ENCODE measurements at places on chromosomes 7 and 10.

DNA sequence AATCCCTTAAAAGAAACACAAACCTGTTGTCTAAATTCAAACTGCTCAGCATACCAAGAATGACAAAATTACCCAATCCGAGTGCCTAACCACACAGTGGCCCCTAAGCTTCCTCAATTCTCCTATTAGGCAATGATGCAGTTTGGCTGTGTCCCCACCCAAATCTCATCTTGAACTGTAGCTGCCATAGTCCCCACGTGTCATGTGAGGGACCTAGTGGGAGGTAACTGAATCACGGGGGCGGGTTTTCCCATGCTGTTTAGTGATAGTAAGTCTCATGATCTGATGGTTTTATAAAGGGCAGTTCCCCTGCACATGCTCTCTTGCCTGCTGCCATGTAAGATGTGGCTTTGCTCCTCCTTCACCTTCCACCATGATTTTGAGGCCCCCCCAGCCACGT, 21.9 kb downstream of the PSAP start:
- no peak for DNase-seq

DNA sequence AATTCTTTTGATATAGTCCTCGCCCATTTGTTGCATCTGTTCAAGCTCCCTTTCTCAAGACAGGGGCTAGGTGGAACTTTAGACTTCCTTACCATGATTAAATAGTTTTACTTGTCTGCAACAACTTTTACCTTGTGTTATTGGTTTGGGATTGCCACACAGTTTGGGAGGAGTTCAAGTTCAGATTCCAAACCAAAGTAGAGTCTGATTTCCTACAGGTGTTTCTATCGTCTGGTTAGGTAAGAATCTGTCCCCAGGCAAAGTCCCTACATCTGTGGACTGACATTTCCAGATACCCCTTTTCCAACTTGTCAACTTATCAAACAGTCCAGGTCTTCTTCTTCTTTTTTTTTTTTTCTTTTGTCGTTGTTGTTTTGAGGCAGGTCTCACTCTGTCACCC, 93.1 kb downstream of the LRGUK start:
- DNase-seq, result no peak

- DNase-seq, result no peak
Observed at GRCh38 chr7:76327610-76328009, 25.1 kb downstream of the HSPB1 start.

GRCh38 chr10:57849691-57850357, 417.9 kb downstream of the IPMK start:
- no peak for DNase-seq

DNA sequence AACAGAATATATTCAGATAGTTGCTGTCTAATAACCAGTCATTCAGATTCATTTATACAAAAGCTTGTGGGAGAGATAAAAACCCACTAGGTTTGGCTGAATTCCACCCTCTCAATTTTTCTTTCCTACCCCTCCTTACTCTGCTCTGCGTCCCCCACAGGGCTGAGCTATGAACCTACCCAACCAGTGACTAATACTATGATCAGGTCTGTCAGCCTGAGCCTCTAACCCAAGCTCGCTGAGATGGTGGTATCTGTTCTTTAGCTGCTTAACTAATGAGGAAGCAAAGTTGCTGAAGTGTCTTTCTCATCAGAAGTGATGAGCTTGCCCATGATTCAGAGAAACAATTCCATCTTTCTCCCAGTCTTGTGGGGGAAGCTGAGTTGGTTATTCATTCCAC, 248.7 kb upstream of the GPR26 start:
- DNase-seq, result no peak

GRCh38 chr10:17954861-17955260, 3.1 kb downstream of the SLC39A12 start:
- DNase-seq, result no peak

GRCh38 chr10:129140921-129141885, 325.8 kb upstream of the MGMT start:
- no peak for DNase-seq

DNA sequence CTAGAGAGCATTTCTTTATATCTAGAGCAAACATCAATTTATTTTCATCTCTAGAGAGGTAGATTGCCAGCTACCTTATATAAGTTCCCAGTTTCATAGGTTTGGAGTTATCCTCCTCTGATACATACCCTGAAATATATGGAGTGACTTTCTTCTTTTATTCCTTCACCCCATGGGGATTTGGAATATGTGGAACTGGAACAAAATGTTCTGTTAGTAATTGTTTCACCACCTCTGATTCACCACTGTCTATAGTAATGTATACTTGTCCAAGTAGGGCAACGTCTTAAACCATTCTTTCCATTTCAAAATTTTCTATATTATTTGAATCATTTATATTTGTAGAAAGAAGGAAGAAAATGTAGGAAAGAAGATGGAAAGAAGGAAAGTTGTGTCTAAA, 511.2 kb upstream of the KCND2 start:
- DNase-seq, result no peak

GRCh38 chr7:117597755-117598154, 117.9 kb downstream of the CFTR start:
- no peak for DNase-seq

GRCh38 chr7:44220046-44220357, 19.2 kb downstream of the YKT6 start:
- DNase-seq, result no peak

DNA sequence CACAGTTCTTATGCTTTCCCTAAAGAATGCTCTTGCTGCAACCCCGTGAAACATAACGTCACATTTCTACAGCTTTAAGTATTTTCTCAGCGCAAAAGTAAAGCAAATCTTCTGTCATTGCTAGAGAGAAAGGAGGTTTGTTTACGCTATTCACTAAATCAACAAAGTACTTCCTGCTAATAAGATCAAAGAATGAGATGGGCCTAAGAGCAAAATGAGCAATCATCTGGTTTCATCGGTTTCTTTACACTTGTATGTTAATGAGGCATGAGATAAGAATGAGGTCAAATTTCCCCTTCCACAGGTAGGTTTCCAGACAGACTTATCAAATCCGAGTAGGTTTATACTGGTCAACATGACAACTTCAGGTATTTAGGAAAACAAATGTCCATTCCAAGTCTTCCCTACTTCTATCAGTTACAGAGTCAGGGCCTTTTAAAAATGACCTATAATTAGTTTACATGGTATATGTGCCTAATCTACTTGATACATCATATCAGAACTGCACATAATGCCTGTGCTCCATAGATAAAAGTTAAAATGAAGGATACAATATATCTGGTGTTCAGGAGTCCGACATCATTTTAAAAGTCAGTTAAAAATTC, 8.4 kb downstream of the USP6NL start:
- no peak for DNase-seq

GRCh38 chr10:22158426-22158825, 59.4 kb downstream of the EBLN1 start:
- no peak for DNase-seq

DNA sequence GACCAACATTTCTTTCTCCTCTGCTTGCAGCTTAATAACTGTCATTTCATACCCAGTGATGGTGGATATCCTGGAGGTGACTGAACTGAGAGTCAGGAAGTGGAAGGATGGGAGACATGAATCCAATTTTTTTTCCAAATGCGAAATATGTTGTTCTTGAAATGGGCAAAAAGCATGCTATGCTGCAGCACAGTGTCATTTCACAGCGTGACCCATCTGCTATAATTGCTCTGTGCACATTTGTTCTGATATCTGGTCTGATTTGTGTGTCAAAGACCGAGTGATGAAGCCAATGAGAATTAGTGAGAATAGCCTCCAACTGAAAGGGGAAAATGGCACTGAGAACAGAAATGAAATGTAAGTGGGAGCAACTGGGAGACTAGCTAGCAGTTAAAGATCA, 329.6 kb upstream of the PHYHIPL start:
- DNase-seq, result no peak

GRCh38 chr10:27742195-27743011, 3.2 kb downstream of the MKX start:
- peak; percentile 50 for DNase-seq

- no peak for DNase-seq
Observed at GRCh38 chr7:90617442-90617841, 21.3 kb downstream of the CDK14 start.

DNA sequence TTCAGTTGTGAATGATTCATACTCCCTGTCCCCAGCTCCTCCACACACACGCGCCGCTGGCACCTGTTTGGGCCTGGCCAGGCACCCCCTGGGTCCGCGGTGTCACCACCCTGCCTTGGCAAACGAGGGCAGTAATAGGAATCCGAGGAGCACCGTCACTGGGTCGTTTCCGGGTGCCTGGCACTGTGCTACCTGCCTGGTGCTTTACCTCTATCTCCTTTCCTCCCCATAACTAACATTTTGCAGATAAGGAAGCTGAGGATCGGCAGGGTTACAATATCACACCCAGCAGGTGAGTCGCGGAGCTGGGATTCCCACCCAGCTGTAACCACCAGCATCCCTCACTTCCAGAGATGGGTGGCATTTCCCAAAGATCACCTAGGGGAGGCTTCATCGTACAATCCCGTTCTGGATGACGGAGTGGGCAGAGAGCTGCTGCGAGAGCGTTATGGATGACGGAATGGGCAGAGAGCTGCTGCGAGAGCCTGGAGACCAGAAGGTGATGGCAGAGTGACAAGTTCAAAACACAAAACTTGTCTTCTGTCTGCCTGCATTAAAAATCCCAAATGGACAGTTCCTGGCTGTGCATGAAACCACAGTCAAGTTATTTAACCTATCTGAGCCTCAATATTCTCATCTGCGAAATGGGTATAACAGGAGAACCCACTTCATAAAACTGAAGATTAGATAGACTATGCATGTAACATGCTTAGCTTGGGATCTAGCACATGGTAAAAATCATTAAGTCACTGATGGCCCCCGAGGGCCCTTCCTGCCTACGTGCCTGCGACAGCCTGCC, 1.1 kb upstream of the HSPA12A start:
- no peak for DNase-seq

DNA sequence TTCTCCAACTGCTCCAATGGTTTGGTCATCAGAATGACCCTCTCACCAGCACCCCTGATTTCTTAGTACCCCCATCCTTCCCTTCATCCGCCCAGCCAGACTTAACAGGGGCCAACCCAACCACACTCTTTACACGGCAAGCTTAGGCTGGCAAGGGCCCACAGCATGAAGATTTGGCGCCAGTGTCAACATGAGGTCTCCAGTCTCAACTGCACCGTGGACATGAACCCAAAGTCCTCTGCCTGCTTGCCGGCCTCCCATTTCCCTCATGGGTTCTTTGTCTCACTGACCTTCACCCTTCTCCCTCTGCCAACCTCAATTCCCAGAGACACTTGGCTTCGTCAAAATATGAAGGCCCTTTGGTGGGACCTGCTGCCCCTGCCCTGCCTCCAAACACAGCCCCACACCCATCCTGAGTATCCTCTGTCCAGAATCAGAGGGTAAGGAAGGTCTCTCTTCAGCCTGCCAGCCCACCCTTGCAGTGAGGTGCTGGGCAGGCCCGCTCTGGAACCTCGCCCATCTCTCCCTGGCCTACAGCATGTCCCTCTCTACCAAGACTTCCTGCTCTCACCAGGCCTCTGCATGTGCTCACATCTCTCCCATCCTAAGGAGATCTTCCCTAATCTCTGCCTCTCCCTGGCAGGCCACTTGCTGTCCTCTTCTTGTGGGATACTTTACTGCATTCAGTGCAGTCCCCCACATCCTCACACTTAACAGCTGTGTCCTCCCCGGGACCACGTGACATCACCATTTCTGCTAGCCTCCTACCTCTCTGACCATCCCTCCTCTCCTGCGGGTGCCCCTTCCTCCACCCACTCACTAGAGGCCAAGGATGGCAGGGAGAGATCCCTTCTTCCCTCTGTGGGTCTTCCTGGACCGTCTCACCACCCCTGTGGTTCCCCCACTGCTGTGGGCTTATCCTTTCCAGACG, 91.7 kb upstream of the ZMIZ1 start:
- no peak for DNase-seq

DNA sequence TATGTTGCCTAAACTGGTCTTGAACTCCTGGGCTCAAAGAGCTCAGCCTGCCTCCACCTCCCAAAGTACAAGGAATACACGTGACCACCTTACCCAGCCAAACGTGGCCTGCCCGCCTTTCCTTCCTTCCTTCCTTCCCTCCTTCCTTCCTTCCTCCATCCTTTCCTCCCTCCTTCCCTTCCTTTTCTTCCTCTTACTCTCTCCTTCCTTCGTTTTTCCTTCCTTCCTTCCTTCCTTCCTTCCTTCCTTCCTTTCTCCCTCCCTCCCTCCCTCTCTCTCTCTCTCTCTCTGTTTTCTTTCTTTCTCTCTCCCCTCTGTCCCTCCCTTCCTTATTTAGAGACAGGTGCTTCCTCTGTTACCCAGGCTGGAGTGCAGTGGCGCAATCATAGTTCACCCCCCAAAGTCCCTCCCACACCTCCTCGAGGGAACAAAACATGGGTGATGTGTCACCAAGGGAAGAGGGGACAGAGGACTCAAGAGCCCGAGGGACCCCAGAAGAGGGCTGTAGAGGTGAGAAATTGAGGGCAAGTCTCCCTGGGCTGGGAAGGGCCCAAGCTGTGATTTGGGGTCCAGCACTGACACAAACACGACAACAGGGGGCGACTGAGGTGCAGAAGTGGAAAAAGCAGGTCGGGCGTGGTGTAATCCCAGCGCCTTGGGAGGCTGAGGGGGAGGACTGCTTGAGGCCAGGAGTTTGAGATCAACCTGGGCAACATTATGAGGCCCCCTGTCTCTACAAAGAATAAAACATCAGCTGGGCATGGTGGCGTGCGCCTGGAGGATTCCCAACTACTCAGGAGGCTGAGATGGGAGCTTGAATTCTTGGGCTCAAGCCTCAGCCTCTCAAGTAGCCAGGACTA, 28.1 kb downstream of the EPHB4 start:
- DNase-seq, result no peak

- no peak for DNase-seq
Observed at GRCh38 chr7:46559194-46559832, 638.2 kb upstream of the IGFBP3 start.

DNA sequence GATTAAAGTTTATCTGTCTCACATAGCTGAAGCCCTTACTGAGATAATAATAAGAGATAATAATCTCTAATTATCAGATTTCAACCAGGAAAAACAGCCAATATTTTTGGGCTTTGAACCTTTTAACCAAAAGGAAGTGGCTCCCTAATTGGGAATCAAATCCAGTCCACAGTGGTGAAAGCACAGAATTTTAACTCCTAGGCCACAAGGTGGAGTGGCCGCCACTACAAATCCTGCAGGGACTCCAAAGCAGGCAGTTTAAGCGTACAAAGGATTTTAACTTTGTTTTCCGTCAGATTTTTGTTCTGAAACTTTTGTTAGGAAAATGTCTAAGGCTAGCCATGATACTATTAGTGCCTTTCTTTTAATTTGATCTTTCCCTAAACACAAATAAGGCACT, 99.6 kb upstream of the CCNY start:
- DNase-seq, result no peak

Data from forelimb muscle (tissue), 1 donor.